ENCODE measurements at places on chromosomes 1 and 21.

DNA sequence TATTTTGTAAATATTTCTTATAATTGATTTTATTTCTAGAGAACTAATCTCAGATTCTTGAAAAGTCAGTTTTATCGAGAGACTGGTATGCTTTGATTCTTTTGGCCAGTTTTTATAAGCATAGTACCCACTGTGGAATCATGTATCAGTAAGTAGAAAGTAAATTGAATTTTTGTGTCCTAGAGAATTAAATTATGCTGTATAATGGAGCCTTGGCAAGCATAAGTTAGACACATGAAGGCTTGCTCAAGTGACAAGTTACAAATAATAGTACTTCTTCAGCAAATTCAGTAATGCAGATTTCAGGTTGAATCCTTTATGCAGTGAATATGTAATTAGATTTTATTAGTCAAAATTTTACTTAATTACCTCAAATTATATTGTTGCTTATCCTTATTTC is 40.1 kb downstream of the ADGRL2 start:
- DNase-seq = no peak

- no peak for DNase-seq
Observed at GRCh38 chr1:227543283-227544066, 19.9 kb upstream of the ZNF678 start.

GRCh38 chr1:7043719-7044535 is 258.7 kb downstream of the CAMTA1 start:
- no peak for DNase-seq

DNA sequence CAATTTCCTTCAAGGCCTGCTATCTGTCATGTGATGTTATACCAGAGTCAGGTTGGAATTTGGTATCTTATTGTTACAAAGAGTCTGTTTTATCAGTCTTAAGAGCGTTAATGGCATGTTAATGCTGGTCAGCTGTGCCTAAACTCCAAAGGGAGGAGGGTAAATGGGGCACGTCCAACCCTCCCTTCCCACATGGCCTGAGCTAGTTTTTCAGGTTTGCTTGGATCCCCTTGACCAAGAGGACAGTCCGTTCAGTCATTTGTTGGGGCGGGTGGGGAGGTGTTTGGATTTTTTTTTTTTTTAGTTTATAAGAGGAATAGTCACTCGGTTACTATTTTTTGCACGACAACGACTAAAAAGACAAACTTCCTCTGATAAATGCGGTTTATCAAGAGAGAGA is 63.8 kb upstream of the LYST start:
- DNase-seq = no peak

DNA sequence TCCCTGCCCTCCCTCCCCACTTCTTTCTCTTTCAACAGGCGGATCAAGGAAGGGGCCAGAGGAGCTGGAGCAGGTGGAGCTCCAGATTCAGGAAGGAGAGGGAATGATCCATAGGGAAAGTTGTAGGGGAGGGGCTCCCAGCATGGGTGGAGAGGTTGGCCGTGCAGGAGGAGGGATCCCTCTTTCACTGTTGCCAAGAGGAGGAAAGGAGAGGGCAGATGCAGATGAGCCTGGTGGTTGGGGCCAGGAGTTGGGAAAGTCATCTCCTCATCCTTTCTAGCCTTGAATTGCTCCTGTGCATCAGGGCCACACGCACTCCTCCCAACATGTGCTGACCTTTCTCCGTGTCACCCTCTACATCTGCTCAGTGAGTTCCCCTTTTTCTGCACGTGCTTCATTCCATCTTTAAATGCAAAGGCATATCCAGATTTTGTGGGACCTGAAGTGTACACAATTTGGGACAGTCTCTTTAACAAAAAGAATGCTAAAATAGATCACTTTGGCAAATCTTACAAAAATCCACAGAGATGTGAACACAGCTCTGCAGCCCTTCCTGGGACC is 32.4 kb downstream of the ZBTB18 start:
- DNase-seq = no peak

DNA sequence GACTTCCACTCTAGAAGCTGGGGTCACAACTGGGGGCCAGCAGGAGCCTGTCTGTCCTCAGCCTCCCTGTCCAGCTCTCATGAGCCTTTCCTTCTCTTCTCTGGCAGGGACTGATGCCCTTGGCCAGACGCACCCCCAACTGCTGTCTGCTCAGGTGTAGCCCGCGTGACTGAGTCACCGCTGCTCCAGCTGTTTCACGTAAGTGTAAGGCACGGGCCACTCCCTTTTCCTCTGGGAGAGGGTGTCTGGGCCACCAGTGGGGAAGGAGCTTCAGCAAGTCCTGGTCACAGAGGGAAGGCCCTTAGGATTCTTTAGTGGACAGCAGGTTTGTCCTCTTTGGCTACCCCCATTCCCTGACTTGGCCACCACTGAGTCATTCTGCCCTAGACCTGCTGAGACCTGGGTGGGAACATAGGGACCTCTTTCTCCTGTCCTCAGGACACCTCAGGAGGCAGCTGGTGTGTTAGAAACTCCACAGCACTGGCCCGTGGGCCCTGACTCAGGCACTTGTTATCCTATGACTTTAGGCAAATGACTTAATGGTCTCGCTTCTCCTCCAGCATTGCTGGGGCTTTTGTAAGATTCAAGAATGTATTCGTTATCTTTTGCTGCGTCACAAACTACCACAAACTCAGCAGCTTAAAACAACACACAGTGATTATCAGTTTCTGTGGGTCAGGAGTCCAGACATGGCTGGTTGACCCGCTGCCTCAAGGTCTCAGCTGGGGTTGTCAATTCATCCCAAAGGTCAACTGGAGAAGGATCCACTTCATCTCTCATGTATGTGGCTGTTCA is 64.8 kb downstream of the FAM163A start:
- no peak for DNase-seq

- no peak for DNase-seq
Observed at GRCh38 chr1:59766227-59766855, 48.4 kb upstream of the HOOK1 start.

- no peak for DNase-seq
Observed at GRCh38 chr1:160794376-160794775, 1.6 kb upstream of the LY9 start.

GRCh38 chr1:154730986-154731489 is 123.1 kb upstream of the ADAR start:
- no peak for DNase-seq

DNA sequence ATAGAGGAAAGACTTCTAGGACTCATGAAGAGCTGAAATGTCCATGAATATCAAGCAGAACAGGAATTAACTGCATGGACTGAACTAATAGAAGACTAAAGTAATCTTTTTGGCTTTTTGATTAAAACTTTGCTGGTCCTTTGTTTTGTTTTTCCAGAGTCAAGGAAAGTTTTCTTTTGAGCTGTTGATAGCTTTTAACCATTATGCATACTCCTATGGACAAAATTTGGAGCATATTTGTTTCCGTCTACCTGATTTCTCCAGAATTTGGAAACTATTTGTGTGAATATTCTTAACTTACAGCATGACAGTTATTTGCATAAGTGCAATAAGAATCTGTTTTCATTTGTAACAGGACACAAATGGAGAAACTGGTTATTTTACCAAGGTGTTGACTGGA is 24.5 kb upstream of the CYP4B1 start:
- no peak for DNase-seq

DNA sequence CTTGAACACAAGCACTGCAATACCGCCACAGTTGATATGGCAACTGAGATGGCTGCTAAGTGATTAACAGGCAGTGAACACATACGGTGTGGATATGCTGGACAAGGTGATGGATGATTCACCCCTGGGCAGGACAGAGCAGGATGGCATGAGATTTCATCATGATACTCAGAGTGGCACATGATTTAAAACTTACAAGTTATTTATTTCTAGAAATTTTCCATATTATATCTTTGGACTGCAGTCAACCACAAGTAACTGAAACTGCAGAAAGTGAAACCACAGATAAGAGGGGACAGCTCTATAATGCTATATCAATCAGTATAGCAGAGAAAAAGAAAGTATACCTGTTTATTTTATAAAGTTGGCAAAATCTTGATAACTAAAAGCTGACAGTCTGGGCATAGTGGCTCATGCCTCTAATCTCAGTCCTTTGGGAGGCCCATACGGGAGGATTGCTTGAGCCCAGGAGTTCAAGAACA is 47.9 kb downstream of the PHACTR4 start:
- DNase-seq = no peak
